ENCODE measurements at places on chromosomes 3 and 15.
A peak's percentile ranks its signal among the peaks of the same experiment; 100 is the strongest.

GRCh38 chr15:56244811-56245576, 1.3 kb upstream of the RFX7 start:
- DNase-seq: no peak

DNA sequence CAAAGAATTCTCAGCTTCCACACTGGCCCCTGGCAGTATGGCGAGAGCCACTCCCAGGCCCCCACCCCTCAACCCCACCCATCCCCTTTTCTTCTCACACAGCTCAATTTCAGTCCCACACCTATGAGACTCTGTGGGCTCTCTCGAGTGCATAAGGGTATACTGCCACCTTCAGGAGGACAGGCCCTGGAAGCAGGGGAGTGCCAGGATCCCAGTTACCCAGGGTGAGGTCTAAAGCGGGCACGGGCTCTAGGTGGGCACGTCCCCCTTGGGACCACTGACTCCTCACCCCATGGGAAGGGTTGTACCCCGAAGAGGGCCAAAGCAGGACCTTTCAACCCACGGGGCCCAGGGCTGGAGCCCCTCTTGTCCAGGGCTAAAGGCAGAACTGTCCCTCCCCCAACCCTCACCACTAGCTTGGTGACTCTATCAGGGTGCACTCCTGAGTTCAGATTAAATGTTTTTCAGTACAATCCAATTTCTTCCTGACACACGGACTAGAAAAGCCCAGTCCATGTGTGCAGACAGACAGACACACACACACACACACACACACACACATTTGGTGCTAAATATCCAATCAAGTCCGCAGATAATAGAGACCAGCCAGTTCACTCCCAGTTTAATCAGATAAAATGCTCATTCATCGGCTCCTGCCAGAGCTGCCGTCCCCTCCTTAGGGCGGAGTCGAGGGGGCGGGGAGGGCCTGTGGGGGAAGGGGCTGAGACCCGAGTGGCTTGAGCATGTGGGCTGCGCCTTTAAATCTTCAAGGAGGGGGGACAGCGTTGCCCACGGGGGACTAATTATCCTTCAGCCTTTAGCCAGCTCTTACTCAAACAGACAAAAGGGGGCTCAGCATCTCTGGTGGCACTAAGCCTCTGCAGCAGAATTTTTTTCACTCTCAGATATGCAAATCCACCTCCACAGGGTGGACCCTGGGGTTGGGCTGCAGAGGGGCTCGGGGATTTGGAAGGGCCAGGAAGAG, 59.3 kb downstream of the CYP11A1 start:
- peak; percentile 37 for DNase-seq

- DNase-seq: no peak
These were observed 172.5 kb downstream of the NTRK3 start for GRCh38 chr15:88083811-88084760.

DNA sequence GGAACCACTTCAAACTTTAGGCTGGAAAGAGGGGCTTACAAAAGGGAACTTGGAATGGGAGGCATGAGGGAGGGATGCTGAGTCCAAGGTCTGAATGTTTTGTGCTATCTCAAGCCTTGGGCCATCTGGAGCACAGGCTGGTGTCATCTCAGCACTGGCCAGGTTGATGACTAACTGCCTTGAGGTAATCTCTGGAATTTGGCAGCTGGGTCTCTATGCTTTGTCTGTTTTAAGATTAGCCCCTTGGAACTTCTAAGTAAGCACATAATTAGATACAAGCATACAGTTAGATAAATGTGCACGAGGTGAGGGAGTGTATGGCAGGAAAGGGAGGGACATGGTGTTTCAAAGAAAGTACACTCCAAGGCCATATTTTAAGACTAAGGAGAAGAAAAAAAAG, 252.4 kb upstream of the CCDC54 start:
- DNase-seq: peak; percentile 73
